Activated CD8-positive, alpha-beta T cell treated with anti-CD3 and anti-CD28 coated beads for 36 hours (primary cell): ENCODE measurements at places on chromosomes 4 and X. TPM values are rescaled to one million over a fixed set of nuclear protein-coding genes. Genes with fewer than 3 reads are reported as not detected.

The XAGE1B gene
- total RNA-seq = not detected

The AFAP1 gene
- total RNA-seq = 25.5 TPM

The MAP9 gene
- total RNA-seq = 8.4 TPM

GRCh38 chr4:102047616-102048015 lies 257.1 kb downstream of the BANK1 start:
- no peak overlapping the region for H3K27ac ChIP-seq
- H3K36me3 ChIP-seq = no peaks in the 10 kb centered on the region
- peaks cover under 1% of the 10 kb centered on the region for H3K4me1 ChIP-seq
- DNase-seq = no peak
- no peak overlapping the region for H3K4me3 ChIP-seq

- no peak overlapping the region for H3K27ac ChIP-seq
- H3K27me3 ChIP-seq = no peaks in the 10 kb centered on the region
- peaks cover 19% of the 10 kb centered on the region for H3K36me3 ChIP-seq
- no peak for DNase-seq
- H3K4me1 ChIP-seq = peaks cover 49% of the 10 kb centered on the region
Measured at GRCh38 chr4:48141048-48141447, 7.0 kb upstream of the TXK start.

- no peaks in the 10 kb centered on the region for H3K4me1 ChIP-seq
- H3K4me3 ChIP-seq = no peak overlapping the region
- no peaks in the 10 kb centered on the region for H3K36me3 ChIP-seq
- H3K27ac ChIP-seq = no peak overlapping the region
- no peak for DNase-seq
- H3K27me3 ChIP-seq = no peaks in the 10 kb centered on the region
Measured at GRCh38 chr4:104451573-104451972, 43.1 kb downstream of the CXXC4 start.

- peaks cover 10% of the 10 kb centered on the region for H3K4me1 ChIP-seq
- no peak overlapping the region for H3K27ac ChIP-seq
- peak overlapping the region; percentile 77 for H3K4me3 ChIP-seq
- no peaks in the 10 kb centered on the region for H3K36me3 ChIP-seq
- no peak for DNase-seq
Measured at GRCh38 chrX:63349307-63349706, 1.8 kb downstream of the SPIN4 start.

DNA sequence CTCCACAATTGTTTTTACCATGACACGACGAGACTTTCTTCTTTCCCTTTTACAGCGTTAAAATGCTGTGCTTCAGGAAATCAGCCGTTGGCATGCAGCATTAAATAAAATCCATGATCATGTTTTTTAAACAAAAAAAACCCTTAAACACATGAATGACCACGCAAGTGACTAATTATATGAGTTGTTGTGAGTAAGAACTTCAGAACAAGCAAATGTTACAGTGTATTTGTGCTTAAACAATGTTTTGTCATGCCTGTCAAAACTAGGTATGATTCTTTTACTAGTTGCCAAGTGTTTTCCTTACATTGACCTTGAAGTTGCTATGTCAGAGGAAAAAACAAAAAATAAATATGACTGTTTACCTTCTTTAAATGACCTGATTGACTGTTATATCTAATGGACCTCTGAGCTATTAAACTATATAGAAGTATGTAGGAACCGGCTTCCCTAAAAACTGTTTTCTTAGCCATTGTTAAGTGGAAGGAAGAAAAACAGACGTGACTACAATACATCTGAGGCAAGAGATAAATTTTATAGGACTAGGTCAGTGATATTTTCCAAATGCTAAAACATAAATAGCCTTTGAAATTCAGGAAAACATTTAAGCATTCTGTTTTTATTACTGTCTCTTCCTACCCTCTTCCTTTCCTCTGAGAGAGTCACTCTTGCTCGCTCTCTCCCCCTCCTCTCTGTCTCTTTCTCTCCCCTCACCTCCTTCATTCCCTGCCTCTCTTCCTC lies 197.1 kb downstream of the PALLD start:
- H3K36me3 ChIP-seq = no peaks in the 10 kb centered on the region
- DNase-seq = no peak
- no peak overlapping the region for H3K4me3 ChIP-seq
- no peaks in the 10 kb centered on the region for H3K4me1 ChIP-seq
- no peak overlapping the region for H3K27ac ChIP-seq

DNA sequence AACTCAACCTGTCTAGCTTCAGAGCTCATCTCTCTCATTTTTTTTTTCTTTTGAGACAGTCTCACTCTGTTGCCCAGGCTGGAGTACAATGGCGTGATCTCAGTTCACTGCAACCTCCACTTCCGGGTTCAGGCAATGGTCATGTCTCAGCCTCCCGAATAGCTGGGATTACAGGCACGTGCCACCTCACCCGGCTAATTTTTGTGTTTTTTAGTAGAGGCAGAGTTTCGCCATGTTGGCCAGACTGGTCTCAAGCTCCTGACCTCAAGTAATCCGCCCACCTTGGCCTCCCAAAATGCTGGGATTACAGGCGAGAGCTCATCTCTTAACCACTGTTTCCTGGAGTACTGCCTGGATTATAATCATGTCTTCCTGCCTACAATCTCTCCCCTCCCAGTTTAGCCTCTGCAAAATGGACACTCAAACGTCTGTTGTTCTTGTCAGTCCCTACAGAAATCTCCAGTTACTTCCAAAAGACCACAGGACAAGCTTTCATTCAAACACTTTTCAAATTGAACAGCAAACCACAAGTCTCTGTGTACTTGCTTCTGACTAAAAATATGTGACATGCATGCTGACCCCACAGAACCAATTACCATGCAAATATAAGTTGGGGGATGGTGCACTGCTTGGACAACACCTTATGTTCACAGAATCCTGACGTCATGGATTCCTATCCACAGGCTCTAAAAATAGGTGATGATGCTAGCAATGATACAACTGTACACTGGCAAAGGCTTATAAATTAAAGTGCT lies 137.2 kb downstream of the SH3KBP1 start:
- peaks cover 39% of the 10 kb centered on the region for H3K36me3 ChIP-seq
- H3K4me1 ChIP-seq = peaks cover 91% of the 10 kb centered on the region
- H3K27ac ChIP-seq = peak overlapping the region; percentile 94

- no peaks in the 10 kb centered on the region for H3K36me3 ChIP-seq
- H3K4me1 ChIP-seq = peaks cover 14% of the 10 kb centered on the region
- H3K27ac ChIP-seq = no peak overlapping the region
- peak; percentile 88 for DNase-seq
- H3K27me3 ChIP-seq = peaks cover 4% of the 10 kb centered on the region
Measured at GRCh38 chr4:122716825-122717448, 15.6 kb upstream of the BBS12 start.

DNA sequence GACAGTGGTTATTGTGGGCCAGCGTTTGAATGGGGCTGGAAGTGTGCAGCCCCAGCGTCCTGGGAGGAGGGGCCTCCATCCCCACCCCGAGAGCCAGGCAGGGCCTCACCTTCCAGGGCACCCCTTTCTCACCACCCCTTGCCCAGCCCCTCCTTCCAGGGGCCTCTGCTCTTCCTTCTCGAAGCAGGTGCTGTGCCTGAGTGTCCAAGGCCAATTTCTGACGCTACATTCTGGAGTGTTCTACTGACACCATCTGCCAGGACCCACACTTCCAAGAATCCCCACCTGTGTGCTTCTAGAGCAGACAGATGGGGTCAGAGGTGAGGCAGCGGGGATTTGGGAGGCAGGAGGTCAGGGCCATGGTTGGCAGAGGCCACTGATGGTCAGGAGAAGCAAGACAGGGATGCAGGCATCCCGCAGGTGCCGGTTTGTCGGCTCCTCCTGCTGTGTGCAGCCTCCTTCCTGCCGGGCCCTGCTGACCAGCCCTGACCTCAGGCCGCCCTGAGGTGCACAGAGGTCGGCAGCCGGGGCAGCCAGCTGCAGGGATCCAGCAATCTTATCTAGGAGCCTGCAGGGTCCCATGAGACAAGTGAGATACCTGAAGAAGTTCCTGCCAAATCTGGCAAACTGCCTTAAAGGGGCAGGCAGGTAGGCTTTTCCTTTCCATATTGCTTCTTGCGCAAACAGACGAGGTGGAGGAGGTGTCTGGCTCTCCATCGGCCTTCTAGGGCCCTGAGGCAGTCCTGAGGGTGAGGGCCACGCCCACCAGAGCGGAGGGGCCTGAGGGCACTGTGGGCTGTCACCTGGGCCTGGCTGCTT lies 18.8 kb downstream of the MSANTD1 start:
- H3K36me3 ChIP-seq = no peaks in the 10 kb centered on the region
- no peaks in the 10 kb centered on the region for H3K4me1 ChIP-seq

DNA sequence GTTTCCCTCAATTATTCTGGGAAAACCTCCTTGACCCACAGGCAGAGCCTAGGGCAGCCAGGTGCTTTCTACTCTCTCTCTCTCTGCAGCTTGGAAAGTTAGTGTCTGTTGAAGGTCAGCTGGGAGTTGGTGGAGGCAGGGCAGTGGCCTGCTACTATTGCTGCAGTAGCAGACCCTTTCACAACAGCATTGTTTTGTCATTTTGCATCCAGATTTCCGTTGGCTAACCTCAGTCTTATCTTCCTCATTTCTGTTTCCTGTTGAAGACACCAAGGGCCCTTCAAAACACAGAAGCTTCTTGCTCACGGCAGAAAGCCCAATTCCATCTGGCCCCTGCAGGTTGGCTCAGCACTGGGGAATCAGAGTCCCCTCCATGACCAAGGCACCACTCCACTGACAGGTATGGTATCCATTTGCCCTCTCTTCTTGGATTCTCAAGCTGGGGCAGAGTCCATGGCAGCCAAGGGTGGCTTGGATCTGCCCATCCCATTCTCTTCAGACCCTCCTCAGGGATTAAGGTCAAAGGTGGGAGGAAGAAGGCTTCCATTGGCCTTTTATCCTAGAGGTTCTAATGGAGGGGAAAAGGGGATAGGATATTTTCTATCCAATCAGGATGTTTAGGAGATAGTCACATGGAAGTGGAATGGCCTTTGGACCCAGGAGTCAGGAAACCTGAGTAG lies 24.6 kb downstream of the VSIG4 start:
- no peak for DNase-seq
- H3K4me1 ChIP-seq = peaks cover 75% of the 10 kb centered on the region
- peaks cover 2% of the 10 kb centered on the region for H3K36me3 ChIP-seq
- H3K27ac ChIP-seq = peak overlapping the region; percentile 69

GRCh38 chr4:153655928-153656327 lies 28.2 kb upstream of the TLR2 start:
- peaks cover 4% of the 10 kb centered on the region for H3K27me3 ChIP-seq
- DNase-seq = no peak
- peaks cover 17% of the 10 kb centered on the region for H3K4me1 ChIP-seq
- no peak overlapping the region for H3K4me3 ChIP-seq
- no peaks in the 10 kb centered on the region for H3K36me3 ChIP-seq
- H3K27ac ChIP-seq = no peak overlapping the region

GRCh38 chr4:165027762-165028402 lies 3.9 kb upstream of the TRIM60 start:
- peaks cover 3% of the 10 kb centered on the region for H3K27me3 ChIP-seq
- no peaks in the 10 kb centered on the region for H3K36me3 ChIP-seq
- no peak overlapping the region for H3K4me3 ChIP-seq
- H3K27ac ChIP-seq = no peak overlapping the region
- no peak for DNase-seq

DNA sequence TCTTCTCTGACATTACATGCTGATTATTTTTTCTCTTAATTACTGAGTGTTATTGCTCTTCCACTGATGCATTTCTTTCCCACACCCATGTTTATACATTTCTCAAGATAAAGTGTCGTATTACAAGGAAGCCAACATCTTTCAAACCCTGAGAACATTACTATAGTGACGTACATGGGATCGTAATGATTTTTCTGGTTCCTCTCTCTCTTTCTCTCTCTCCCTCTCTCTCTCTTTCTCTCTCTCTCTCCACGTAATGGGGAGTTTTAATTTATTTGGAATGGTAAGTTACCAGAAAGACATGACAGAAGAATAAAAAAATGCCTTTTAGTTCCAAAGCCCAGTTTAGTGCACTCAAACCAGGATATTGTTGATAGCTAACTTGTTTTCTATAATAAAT lies 40.4 kb upstream of the MAPK10 start:
- no peak overlapping the region for H3K27ac ChIP-seq
- no peaks in the 10 kb centered on the region for H3K4me1 ChIP-seq

DNA sequence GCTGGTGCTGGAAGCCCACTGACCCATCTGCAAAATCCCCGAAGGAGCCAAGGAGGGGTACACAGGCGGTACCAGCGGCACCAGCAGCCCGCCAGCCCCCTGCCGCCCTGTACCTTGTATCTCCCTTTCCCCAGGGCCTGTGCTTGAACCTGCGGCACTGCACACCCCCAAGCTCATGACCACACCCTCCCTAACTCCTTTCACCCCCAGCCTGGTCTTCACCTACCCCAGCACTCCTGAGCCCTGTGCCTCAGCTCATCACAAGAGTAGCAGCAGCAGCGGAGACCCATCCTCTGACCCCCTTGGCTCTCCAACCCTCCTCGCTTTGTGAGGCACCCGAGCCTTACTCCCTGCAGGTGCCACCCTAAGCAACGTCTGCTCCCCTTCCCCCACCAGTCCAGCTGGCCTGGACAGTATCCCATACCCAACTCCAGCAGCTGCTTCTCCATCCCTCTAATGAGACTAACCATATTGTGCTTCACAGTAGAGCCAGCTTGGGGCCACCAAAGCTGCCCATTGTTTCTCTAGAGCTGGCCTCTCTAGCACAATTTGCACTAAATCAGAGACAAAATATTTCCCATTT lies 94.9 kb downstream of the LARP1B start:
- H3K36me3 ChIP-seq = peaks cover 10% of the 10 kb centered on the region
- H3K4me1 ChIP-seq = no peaks in the 10 kb centered on the region
- no peak overlapping the region for H3K27ac ChIP-seq
- no peaks in the 10 kb centered on the region for H3K27me3 ChIP-seq

- DNase-seq = no peak
- H3K4me1 ChIP-seq = no peaks in the 10 kb centered on the region
- no peak overlapping the region for H3K4me3 ChIP-seq
- no peak overlapping the region for H3K27ac ChIP-seq
- peaks cover 17% of the 10 kb centered on the region for H3K27me3 ChIP-seq
Measured at GRCh38 chr4:72991873-72992272, 77.6 kb downstream of the COX18 start.
